ENCODE measurements at places on chromosomes 3 and 15.

- peaks cover 28% of the 10 kb centered on the region for H3K4me1 ChIP-seq
- no peaks in the 10 kb centered on the region for H3K36me3 ChIP-seq
- DNase-seq: no peak
- peak overlapping the region; percentile 41 for H3K4me3 ChIP-seq
These were observed 37.9 kb downstream of the ADIPOQ start for GRCh38 chr3:186880406-186880805.

DNA sequence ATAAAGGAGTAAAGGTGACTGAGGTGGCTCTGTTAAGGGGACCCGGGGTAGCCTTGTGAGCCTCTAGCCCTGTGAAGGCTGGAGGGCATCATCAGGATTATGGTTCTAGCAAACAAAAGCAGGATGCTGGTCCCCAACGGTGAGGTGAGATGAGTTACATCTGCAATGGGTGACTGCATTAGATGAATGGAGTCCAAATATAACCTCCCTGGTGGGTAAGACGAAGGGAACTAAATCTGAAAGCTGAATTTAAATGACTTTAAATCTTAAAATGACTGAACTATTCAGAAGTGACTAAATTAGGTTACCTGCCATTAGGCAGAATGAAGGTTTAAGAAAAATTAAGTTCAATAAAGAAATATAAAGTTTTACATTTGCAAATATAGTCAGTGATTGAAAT lies 4.6 kb upstream of the HLTF start:
- no peak overlapping the region for H3K4me3 ChIP-seq
- H3K27ac ChIP-seq: no peak overlapping the region
- peaks cover 3% of the 10 kb centered on the region for H3K4me1 ChIP-seq
- no peaks in the 10 kb centered on the region for H3K36me3 ChIP-seq
- DNase-seq: no peak

DNA sequence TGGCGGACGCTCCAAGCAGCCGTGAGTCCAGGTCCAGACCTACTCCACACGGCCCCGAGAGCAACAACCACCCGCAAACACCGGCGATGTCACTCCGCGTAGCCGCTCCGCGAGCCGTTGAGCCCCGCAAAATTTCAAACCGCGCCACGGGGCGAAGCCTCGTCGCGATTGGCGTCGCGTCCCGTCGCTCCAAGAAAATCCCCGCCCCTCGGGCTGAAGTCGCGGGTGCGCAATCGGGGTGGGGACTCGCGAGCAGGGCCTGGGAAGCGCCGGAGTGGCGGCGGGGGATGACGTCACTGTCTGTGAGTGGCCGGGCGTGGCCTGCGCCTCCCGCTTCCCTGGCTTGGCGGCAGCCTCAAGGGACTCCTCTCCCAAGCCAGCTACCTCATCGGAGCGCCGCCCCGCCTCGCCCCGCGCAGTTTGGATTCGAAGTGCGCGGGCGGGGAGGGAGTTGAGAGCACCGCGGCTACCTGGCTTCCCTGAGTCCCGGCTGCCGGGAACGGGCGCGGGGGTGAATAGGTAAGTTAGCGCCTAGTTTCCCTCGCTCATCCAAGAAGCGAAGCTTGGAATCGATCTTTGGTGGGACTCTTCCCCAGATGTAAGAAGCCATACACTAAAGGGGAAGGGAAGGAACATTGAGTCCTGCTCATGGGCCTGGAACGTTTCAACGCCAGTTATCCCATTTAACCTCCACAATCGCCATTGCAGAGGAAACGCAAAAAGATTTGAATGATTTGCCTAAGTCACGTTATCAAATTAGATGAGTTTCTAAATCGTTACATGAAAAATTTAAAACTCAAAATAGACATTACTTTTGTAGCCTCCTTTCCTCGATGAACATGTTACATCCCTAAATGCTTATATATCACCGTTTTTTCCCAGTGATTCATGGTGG lies at the start of gene PRC1:
TSS of gene PRC1 (minus strand) at position 119 of the 895 bp plus-strand sequence. CDS start at position 1, 118 bp downstream.
- H3K4me3 ChIP-seq: peak within 1 kb of the TSS; percentile 100
- peak within 1 kb of the TSS; percentile 95 for H3K27ac ChIP-seq
- DNase-seq: peak; percentile 96
- H3K36me3 ChIP-seq: peaks cover 10% of the 10 kb centered on the region

DNA sequence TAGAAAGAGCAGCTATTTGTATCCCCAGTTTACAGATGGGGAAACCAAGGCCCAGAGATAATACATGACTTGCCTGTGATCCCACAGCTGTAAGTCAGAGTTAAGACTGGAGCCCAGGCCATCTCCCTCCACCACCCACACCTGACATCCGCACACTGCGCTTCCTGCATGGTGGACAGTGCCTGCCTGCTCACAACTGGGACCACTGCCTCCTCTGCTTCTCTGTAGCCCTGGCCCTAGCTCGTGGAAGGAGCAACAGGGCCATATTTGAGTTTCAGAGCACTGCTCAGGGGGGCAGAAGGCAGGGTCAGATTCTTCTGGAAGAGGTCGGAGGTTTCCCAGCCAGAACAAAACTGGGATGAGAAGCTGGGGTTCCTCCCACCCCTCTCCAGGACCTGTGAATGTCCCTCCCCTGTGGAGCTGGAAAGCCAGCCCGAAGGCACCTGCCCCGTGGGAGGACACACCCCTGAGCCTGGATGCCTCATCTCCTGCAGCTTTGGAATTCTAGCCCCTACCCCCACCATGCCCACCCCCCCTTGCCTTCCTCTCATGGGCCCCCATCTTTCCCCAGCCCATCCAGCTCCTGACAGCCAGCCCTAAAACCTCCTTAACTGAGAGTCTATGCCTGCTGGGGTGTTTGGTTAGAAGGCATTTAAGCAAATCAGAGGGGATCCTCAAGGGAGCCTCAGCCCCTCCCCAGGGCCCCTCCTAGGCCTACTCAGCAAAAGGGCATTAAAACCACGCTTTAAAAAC lies 100.1 kb downstream of the TPRA1 start:
- no peaks in the 10 kb centered on the region for H3K4me1 ChIP-seq
- H3K36me3 ChIP-seq: peaks cover 4% of the 10 kb centered on the region
- H3K27ac ChIP-seq: no peak overlapping the region

- no peaks in the 10 kb centered on the region for H3K36me3 ChIP-seq
- peaks cover 17% of the 10 kb centered on the region for H3K27me3 ChIP-seq
- no peaks in the 10 kb centered on the region for H3K4me1 ChIP-seq
- no peak overlapping the region for H3K4me3 ChIP-seq
- no peak overlapping the region for H3K27ac ChIP-seq
- no peak for DNase-seq
These were observed 3.9 kb downstream of the CYP1A2 start for GRCh38 chr15:74752531-74752930.

GRCh38 chr3:43031485-43031884 lies 52.4 kb downstream of the GASK1A start:
- H3K27ac ChIP-seq: no peak overlapping the region
- H3K27me3 ChIP-seq: peaks cover 6% of the 10 kb centered on the region
- DNase-seq: no peak
- H3K36me3 ChIP-seq: no peaks in the 10 kb centered on the region

DNA sequence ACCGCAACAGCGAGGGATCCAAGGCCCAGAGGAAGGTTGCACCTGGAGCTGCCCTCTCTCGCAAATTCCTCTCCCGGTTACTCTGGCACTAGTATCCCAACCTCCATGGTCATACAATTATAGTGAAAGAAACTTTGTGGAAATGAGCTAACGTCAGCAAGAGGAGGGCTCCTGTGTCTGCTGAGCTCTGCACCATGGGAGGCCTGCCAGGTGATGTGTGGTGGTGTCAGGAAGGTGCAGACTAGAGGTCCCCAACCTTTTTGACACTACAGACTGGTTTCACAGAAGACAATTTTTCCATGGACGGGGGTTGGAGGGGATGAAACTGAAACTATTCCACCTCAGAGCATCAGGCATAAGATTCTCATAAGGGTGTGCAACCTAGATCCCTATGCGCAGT lies 13.2 kb upstream of the IQCF6 start:
- H3K4me1 ChIP-seq: peaks cover 17% of the 10 kb centered on the region
- no peak overlapping the region for H3K4me3 ChIP-seq
- peaks cover 16% of the 10 kb centered on the region for H3K27me3 ChIP-seq
- peaks cover 3% of the 10 kb centered on the region for H3K36me3 ChIP-seq
- H3K27ac ChIP-seq: no peak overlapping the region
- DNase-seq: no peak

GRCh38 chr3:118943597-118943996 lies 91.0 kb downstream of the IGSF11 start:
- H3K36me3 ChIP-seq: no peaks in the 10 kb centered on the region
- H3K27me3 ChIP-seq: no peaks in the 10 kb centered on the region
- no peak overlapping the region for H3K4me3 ChIP-seq
- DNase-seq: no peak
- no peak overlapping the region for H3K27ac ChIP-seq

GRCh38 chr15:88918738-88919137 lies 5.6 kb upstream of the MFGE8 start:
- H3K27me3 ChIP-seq: peaks cover 63% of the 10 kb centered on the region
- H3K4me3 ChIP-seq: no peak overlapping the region
- no peak for DNase-seq
- H3K27ac ChIP-seq: no peak overlapping the region
- H3K36me3 ChIP-seq: peaks cover 5% of the 10 kb centered on the region

- no peaks in the 10 kb centered on the region for H3K27me3 ChIP-seq
- no peak for DNase-seq
- H3K36me3 ChIP-seq: peaks cover 2% of the 10 kb centered on the region
- H3K4me3 ChIP-seq: no peak overlapping the region
These were observed 11.6 kb upstream of the PIK3CB start for GRCh38 chr3:138846262-138846791.

DNA sequence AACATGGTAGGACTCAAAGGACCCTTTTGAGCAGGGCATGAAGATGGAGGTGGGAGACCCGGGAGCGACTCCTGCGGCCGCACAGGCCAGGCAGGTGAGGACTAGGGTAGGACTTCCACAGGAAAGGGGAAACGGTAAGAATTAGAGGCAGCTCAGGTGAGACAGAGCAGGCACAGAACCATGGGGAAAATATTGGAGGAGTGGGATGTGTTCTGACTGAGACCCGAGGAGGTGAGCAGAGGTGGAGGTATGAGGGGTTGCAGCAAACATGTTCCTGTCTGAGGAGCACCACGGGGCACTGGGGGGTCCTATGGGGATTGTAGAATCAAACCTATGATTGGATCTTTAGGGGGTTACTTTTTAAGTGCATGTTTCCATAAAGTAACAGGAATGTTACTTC lies 1.4 kb upstream of the ISG20 start:
- H3K36me3 ChIP-seq: peaks cover 5% of the 10 kb centered on the region
- peak overlapping the region; percentile 100 for H3K27ac ChIP-seq
- H3K4me3 ChIP-seq: peak overlapping the region; percentile 98
- H3K27me3 ChIP-seq: no peaks in the 10 kb centered on the region
- H3K4me1 ChIP-seq: peaks cover 58% of the 10 kb centered on the region

DNA sequence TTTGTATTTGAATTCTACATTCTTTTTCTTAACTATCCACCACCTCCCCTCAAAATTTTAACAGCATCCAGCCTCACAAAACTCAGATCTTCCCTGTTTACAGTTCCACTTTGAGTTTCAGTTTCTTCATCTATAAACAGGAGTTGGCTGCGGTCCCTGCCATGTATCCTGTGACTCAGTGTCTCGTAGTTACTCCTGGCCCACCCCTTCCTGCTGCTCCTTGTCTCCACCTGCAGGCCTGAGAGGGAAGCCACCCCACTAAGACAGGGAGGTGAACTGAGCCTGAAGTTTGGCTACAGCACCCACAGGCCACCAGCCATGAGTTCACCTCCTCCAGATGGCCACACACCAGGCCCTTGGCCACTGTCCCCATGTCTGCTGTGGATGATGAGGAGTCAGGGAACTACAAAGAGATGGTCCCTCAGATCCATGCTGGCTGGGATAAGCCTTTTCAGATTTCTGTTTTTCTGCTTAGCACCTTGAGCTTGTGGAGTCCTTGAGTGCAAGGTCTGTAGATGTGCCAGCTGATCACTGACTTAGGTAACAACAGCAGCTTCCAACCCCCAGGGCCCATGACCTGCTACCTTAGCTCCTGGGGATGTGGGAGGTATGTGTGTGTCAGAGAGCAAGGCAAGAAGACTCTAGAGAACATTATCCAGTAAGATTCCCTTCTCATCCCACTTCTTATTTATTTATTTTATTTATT lies 37.5 kb downstream of the CD86 start:
- H3K36me3 ChIP-seq: no peaks in the 10 kb centered on the region
- H3K4me1 ChIP-seq: peaks cover 12% of the 10 kb centered on the region
- H3K27me3 ChIP-seq: peaks cover under 1% of the 10 kb centered on the region
- DNase-seq: no peak

DNA sequence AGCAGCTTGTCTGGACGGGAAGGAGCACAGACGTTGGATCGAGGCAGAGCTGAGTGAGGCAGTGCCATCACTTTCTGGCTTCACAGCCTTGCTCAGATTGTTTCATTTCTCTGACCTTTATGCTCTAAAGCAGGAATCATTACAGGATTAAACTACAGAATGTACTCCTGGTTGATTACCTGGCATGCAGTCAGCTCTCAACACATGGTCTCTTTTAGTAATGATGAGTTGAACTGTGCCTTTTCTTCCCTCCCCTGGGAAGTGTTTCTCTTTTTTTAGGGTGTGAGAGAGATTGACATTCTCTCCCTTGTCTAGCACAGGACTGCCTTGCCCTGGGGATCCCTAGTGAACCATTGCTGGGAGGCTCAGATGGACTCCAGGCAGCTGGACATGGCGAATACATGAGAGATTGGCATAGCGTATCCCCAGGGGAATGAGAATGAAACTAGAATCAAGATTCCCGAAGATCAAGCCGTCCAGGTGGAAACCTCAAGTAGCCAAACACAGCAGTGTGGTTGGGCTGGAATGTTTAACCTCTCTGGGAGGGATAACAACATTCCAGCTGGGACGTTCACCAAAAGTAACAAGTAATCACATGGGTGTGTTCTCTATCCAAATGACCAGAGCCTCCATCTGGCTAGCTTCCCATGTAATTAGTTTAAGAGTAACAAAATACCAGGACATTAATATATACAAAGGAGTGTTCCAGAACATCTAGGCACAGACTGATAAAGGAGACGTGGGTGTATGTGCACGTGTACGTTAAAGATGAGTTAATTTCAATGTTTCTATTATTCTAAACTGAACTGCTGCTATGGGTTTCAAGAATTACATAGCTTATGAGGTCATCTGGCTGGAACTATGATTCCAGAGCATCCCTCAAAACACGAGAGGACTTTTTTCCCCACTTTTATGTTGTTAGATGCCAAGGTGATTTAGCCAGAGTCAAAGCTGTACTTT lies 118.6 kb upstream of the NR2E3 start:
- H3K36me3 ChIP-seq: peaks cover 2% of the 10 kb centered on the region
- no peak overlapping the region for H3K4me3 ChIP-seq
- no peak overlapping the region for H3K27ac ChIP-seq
- no peak for DNase-seq
- H3K4me1 ChIP-seq: no peaks in the 10 kb centered on the region

- no peaks in the 10 kb centered on the region for H3K27me3 ChIP-seq
- H3K4me1 ChIP-seq: peaks cover 38% of the 10 kb centered on the region
- H3K36me3 ChIP-seq: no peaks in the 10 kb centered on the region
- H3K27ac ChIP-seq: peak overlapping the region; percentile 45
- DNase-seq: no peak
These were observed 89.0 kb downstream of the IQSEC1 start for GRCh38 chr3:12984023-12984823.

GRCh38 chr15:63369296-63369695 lies 12.3 kb downstream of the CA12 start:
- H3K36me3 ChIP-seq: no peaks in the 10 kb centered on the region
- no peak for DNase-seq
- peaks cover 4% of the 10 kb centered on the region for H3K4me1 ChIP-seq
- H3K27me3 ChIP-seq: peaks cover 9% of the 10 kb centered on the region
- no peak overlapping the region for H3K4me3 ChIP-seq

All from T-helper 17 cell (primary cell).